Spinal cord (tissue), 10 donors: ENCODE measurements at places on chromosomes 7 and 10. TPM values are rescaled to one million over a fixed set of nuclear protein-coding genes. Genes with fewer than 3 reads are reported as not detected.

The RPEL1 gene
- not detected for polyA plus RNA-seq

DNA sequence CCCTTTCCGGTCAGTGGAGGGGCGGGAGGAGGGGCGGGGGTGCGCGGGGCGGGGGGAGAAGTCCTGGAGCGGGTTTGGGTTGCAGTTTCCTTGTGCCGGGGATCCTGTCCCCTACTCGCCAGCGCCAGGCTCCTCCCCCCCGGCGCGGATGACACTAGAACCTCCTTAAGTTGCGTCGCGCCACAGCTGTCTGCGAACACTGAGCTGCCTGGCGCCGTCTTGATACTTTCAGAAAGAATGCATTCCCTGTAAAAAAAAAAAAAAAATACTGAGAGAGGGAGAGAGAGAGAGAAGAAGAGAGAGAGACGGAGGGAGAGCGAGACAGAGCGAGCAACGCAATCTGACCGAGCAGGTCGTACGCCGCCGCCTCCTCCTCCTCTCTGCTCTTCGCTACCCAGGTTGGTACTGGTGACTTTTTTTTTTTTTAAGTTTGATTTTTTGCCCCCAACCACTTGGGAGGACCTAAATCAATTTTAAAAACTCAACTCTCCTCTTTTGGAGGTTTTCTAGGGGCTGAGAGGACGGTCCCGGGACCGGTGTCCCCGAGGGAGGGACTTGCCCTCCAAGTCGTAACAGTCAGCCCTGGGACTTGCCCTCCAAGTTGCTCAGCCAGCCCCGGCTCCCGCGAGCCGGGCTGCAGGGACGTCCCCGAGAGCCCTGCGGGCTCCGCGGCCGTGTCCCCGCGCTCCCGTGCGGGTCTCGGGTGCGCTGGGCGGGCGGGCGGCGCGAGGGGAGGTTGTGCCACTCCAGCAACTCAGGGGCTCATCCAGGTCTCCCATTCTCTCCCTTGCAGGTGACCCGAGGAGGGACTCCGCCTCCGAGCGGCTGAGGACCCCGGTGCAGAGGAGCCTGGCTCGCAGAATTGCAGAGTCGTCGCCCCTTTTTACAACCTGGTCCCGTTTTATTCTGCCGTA is at the start of gene GATA3:
Gene GATA3, plus strand, starts transcription at position 195 of the 914 bp plus-strand sequence. CDS start 968 bp downstream, outside the sequence.
- peak; percentile 61 for DNase-seq
- no peaks in the 10 kb centered on the region for H3K36me3 ChIP-seq
- peak within 1 kb of the TSS; percentile 41 for H3K4me3 ChIP-seq
- H3K27ac ChIP-seq: no peak within 1 kb of the TSS

GRCh38 chr10:1280466-1281404 is 224.6 kb downstream of the WDR37 start:
- no peaks in the 10 kb centered on the region for H3K4me1 ChIP-seq
- no peak for DNase-seq
- H3K27ac ChIP-seq: no peak overlapping the region
- H3K36me3 ChIP-seq: no peaks in the 10 kb centered on the region
- no peak overlapping the region for H3K4me3 ChIP-seq
- no peaks in the 10 kb centered on the region for H3K27me3 ChIP-seq

- no peak for DNase-seq
- H3K27me3 ChIP-seq: no peaks in the 10 kb centered on the region
- H3K4me3 ChIP-seq: no peak overlapping the region
- H3K27ac ChIP-seq: no peak overlapping the region
- no peaks in the 10 kb centered on the region for H3K36me3 ChIP-seq
These were observed 338.5 kb downstream of the SEMA3D start for GRCh38 chr7:84848219-84848973.

GRCh38 chr7:25087855-25088254 is 37.2 kb downstream of the CYCS start:
- H3K36me3 ChIP-seq: no peaks in the 10 kb centered on the region
- no peaks in the 10 kb centered on the region for H3K27me3 ChIP-seq
- H3K27ac ChIP-seq: no peak overlapping the region

The ASB10 gene
- polyA plus RNA-seq: not detected
